ENCODE measurements at places on chromosomes 12 and 14.

DNA sequence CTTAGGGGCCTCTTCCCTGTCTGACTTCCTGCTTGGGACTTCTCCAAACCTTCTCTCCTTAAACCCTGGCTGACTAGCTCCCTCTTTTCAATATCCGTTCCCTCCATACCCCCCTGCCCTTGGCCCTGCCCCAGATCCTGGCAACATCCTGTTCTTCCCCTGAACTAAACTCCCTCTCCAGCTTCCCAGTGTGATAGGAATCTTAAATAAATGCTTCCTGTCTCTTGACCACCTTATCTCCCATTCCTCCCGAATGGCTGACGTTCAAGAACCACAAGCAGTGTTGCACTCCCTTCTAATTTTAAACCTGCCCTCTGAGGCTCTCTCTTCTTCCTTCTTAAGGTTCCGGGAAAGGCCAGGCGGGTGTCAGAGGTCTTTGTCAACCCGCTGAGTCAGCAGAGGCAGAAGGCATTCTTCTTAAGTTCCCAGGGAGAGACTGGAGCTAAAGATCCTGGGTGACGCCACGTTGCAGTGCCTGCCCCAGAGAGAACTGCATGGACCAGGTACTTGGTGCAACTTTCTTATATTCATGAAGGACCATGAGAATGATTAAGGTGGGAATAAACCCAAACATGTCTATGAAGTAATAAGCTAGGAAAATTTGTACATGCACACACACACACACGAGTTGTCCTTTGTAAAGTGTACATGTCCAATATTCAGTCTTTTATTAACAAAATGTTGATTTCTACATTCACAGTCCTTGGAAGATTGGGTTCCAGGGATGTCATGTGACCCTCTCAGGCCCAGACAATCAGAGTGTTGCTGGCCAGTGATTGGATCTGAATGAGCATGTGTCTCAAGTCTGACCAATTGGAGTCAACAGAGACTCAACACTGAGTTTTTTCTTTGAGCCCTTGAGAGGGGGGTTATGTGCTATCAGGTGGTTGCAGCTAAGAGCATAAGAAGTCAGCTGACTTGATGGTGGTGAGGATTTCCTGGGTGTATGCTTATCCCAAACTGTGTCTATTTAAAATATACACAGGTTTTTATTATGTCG, 420.2 kb upstream of the TBX3 start:
- no peak for DNase-seq

- no peak for DNase-seq
Observed at GRCh38 chr14:99947695-99948094, 117.5 kb upstream of the EVL start.

DNA sequence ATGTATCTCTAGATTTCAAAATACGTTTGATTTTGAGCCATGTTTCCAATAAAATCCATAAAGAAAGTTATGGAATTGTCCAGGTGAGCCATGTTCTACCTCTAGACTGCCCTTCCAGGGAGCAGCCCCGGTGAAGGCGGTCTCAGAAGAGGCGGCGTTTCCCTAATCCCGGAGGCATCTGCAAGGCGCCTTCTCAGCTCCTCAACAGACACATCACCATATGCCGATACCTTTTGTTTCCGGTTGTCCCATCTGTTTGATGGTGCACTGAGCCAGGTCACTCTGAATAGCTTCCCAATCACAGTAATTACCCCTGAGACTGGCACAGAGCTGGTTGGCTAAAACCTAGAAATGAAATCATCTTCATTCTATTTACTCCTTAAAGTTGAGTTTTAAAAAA, 305.5 kb upstream of the FKBP4 start:
- DNase-seq, result no peak

- DNase-seq, result no peak
Observed at GRCh38 chr14:95784137-95784536, 70.2 kb upstream of the TCL1A start.

DNA sequence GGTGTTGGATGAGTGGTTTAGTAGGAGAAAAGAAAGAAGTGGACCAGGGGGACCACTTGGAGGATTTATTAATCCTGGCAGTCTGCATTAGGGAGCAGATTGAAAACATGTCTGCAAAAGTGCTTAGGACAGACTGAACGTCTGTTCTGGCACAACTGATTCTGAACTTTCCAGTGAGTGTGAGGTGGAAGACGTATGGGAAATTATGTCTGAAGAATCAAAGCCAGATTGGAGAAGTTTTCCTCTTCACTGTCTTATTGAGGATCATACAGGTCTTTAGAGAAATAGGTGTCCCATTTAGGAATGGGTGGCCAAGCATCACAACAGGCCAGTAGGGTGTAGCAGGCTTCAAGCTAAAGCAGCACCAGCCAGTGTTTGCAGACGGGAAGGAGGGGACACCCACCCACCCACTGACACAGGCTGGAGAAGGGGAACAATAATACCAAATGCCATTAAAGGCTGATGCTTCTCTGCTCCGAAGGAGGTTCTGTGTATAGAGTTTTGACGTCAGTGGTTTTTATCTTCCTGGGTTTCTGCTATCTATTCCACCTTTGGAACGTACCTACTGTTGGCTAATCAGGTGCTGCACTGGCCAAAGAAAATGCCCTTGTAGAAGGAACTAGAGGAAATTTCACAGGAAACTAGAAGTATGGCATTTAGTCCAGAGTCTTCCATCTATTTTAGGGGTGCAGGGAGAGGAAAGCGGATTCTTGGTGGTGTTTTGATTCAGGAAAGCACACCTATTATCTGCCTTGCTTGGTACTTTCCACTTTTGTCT, 1.8 kb downstream of the SRRM4 start:
- DNase-seq, result no peak

DNA sequence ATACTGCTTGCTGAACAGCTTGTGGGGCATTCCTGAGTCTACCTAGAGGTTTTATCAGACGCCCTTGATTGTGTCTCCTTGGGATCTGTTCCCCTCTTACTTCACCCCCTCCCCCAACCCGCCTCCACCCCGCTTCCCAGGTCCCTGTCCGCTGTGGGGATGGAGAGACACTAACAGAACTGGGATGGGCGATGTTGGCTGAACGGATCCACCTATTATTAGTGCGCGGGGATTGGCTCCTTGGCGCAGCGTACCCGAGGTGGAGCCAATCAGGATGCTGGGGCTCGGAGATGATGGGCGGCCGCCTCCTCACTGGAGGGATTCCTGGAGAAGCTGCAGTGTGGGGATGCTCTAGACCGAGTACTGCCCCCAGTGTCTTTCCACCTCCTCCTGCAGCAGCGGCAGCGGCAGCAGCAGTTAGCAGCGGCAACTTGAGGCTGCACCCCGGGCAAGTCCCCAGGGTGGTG, at the start of gene SYT1:
SYT1 (plus strand) TSS at position 372 of the 467 bp plus-strand sequence.
- no peak for DNase-seq

DNA sequence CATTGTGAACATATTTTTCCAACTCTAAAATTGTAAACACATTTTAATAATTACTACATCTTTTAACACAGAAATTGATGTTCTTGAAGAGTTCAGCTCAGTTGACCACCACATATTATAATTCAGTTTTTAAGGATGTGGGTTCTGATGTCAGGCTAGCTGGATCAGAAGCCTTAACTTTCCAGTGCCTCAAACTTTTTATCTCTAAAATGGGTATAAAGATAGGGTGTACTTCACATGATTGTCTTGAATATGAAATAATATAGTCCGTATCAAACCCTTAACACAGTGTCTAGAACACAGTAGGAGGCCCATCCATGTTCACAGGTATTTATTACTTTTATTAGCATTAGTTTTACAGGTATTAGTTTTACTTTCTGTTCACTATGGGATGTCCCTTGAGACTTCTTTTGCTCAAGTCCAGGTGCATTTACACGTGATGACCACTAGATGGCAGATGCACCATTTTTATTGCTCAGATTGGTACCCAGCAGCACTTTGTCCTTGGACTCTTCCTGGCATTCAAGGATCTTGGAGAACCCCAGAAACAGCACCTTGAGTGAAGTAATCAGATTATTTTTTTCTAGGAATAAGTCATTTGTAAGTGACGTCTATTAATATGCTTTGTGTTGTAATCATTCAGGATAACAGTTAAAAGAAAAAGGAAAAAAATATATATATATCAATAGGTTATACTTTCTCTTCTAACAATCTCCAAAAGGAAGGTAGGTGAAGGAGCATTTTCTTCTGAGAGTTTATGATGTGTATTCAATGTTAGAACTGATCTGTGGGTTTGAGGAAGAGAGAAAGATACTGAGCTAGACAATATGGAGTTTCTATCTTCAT, 580.2 kb downstream of the ETNK1 start:
- no peak for DNase-seq
